ENCODE measurements at places on chromosomes 16 and 17.

- no peak for DNase-seq
These were observed 22.6 kb downstream of the IST1 start for GRCh38 chr16:71917900-71918299.

DNA sequence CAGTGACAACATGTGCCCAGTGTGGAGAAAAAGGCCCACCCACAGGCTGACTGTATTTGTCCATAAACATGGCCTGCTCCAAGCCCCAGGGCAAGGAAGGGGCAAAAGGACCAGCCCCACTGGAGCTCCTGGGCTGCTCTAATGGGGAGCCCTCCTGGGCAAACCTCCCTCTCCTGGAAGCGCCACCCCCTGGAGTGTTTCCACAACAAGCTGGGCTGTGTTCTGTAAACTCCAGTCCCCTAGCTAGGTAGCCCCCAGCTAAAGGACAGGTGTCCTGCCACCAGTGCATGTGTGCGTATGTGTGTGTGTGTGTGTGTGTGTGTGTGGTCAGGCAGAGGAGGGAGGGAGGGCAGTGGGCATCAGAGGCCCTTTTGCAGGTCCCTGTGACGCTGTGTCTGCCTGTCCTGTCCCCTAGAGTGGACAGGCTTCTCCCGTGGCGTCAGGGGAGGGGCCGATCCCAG, 11.3 kb upstream of the STAC2 start:
- DNase-seq, result no peak

GRCh38 chr17:63542942-63543821, 7.1 kb upstream of the DCAF7 start:
- no peak for DNase-seq

DNA sequence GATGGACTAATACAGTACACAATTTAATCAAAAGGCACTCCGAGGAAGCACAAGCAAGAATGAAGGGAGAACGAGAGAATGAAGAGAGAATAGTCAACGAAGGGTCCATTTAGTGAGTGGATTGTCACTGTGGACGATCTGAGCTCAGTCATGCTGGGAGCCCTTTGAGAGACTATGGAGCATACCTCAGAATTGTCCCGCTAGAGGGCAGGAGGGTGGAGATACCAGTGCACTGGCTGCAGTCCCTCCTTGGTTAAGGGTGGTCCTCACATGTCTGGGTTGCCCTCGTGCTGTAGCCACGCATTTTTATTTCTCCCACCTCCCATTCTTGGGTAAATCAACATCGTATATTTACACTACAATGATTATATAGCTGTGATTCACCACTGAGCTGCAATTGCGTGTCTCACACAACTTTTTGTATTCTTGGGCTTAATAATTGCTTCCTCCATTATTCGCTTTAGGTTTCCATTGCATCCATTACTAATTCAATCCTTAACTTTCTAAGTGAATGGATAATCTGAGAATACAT, 33.2 kb upstream of the FAM20A start:
- DNase-seq, result no peak

- DNase-seq, result no peak
These were observed 22.2 kb downstream of the HLF start for GRCh38 chr17:55286681-55287589.

DNA sequence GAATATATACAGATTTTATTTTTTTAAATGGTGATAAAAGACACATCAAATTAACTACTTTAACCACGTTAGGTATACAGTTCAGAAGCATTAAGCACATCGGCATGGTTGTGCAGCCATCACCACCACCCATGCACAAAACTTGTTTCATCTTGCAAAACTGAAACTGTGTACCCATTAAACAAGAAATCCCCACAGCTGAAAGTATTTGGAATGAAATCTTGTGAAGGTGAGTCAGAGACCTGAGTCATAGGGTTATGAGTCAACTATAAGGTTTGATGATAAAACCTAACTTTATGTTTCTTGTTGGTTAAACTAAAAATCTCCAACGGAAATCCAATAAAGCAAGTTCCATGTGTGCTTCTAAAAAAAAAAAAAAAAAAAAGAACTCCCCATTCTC, 561.6 kb upstream of the PSMD7 start:
- no peak for DNase-seq

DNA sequence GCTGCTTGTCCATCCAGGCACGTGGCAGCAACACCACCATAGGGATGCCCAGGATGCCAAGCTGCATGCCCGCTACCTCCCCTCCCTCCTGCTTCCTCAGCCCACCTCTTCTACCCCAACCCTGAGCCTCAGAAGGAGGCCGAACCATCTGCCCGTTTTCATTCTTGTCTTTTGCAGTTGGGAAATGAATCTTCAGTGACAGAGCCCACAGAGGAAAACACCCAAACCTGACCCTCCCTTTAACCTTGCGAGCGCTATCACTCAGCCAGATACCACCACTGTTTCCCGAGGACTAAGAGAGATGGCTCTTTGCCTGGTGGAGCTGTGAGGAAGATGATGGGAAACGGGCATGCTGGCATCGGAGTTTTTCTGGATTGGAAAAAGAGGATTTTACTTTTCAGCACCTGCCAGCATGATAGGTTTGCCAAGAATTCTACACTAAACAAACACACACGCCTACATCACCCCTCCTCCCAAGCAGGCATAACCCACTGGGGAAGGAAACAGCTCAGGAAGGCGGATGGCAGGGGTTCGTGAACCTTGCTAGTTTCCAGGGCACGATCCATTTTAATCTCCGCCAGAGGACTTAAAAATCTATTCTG, 457.4 kb downstream of the SLC39A11 start:
- no peak for DNase-seq

- DNase-seq, result no peak
These were observed 309.0 kb downstream of the CDH13 start for GRCh38 chr16:82935766-82936165.

DNA sequence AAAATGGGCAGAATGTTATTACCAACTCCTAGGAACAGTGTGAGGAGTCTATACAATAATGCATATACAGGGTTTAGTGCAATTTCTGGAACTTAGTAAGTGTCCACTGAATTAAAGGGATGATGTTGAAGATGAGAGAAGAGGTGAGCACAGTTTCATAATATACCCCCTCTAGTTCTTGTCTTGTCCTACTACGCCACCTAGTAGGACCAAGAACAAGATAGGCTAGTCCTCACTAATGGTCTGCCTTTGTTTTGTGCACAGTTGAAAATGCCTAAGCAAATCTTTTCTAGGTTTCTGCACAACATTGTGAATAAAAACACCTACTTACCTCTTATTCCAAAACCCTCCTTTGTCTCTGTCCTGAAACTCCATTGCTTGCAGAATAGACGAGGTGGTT, 670.2 kb downstream of the CDH8 start:
- DNase-seq, result no peak

DNA sequence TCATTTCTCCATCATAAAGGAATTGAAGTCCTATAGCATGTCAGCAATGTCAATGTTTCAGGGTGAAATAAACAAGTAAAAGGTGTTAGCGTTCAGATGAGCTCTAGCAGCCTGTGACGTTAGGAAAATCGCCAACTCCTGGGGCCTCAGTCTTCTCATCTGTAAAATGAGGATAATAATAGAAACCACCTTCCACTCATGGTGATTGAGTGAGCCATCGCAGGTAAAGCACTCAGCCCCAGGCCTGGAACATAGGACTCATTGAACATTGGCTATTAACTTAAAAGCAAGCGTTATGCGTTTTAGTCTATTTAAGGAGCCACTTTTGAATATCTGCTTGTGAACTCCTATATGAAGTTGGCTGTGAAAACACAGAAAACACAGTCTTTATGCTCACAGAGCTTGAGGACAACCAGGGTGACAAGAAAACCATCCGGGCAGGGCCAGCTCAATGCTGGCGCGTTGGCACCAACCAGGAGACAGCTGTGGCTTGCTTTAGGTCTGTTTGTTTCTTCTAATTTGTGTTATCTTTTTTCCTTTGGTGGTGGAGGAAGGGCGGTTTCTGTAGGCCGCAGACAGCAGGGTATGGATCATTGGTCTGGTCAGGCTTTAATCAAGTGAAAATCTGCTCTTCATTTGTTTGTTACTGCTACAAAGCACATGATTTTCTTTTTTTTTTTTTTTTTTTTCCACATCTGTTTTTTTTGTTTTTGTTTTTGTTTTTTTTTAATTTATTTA, 35.7 kb upstream of the MED9 start:
- no peak for DNase-seq

- no peak for DNase-seq
These were observed 181.7 kb downstream of the BANP start for GRCh38 chr16:88132836-88133506.

GRCh38 chr16:67445441-67445912, 14.6 kb downstream of the HSD11B2 start:
- DNase-seq, result no peak

GRCh38 chr17:81854974-81855774, 5.2 kb downstream of the P4HB start:
- DNase-seq, result no peak

DNA sequence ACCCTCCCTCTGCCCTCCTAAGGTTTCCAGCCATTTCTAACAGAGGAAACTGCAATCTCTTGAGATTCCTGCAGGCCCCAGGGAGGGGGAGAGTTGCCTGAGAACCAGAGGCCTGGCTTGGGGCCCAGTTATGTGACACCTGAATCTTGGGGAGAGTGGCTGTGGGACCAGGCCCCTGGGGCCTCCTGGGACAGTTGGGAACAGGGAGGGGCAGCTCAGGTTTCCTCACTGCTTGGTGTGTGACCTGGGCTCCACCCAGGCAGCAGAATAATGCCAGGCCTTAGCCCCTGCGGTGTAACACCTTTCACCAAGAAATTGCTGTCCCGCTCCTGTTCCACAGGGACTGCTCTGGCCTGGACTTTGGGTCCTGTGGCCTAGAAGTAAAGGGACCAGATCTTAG, 44.3 kb upstream of the CRHR1 start:
- no peak for DNase-seq
